ENCODE measurements at places on chromosomes 7 and 10.

DNA sequence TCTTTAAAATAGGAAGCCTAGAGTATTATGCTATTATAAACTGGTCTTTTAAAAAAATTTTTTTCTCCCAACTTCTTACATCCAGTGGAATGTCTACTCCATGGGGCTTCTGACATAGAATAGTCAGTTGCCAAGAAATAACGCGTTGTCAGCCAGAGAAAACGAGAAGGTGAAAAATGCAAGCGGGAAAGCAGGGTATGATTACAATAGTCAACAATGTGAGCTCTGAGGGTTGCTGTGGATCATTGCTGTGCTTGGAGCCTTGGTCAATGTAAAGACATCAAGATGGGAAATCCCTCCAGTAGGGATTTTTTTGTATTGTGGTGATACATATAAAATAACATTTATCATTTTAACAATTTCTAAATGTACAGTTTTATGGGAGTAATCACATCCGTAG lies 27.6 kb upstream of the PLPP4 start:
- no peak for DNase-seq

DNA sequence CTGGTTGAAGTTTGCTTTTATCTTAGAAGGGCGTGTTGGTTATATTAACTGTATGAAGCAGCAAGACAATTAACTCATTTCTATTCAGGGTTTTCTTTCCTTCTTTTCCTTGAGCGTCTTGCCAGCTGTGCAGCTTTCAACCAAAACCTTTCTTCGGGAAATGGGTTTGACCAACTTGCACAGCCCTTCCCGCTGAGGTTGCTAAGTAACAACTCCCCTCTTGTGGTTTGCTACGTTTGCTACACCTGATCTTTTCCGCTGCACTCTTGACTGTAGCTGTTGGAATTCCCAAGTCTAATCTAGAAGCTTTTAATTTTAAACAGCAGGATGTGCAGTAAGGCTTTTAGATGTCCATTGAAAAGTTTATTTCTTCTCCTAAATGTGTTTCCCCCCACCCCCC lies 116.9 kb downstream of the CDCA7L start:
- peak; percentile 0 for DNase-seq

- DNase-seq: no peak
Observed at GRCh38 chr10:72044417-72045041, 43.8 kb downstream of the SPOCK2 start.

DNA sequence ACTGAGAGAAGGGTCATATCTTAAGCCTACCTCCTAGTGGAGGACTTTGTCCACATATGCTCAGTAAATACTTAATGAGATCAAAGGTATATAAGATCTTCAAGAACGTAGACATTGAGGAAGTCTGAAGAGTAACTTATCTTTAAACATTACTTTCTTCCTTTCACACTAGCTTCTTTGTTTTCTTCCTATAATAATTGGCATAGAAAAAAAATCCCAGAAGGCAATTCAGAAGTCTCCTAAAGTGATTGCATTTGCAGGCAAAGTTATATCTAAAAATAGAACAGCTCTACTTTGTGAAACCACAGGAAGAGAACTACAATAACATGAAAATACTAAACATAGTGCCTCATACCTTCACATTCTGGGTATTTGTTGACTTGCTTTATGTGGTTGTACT lies 150.4 kb downstream of the PPP1R3A start:
- no peak for DNase-seq

- no peak for DNase-seq
Observed at GRCh38 chr10:108653531-108653930, 1269.8 kb downstream of the XPNPEP1 start.

- no peak for DNase-seq
Observed at GRCh38 chr7:65448816-65449504, 75.3 kb downstream of the ZNF92 start.

GRCh38 chr10:16995867-16996529 lies 133.6 kb downstream of the CUBN start:
- DNase-seq: no peak

- DNase-seq: no peak
Observed at GRCh38 chr7:69736126-69736810, 138.0 kb downstream of the AUTS2 start.

GRCh38 chr7:98993024-98993897 lies 114.9 kb downstream of the TRRAP start:
- no peak for DNase-seq

DNA sequence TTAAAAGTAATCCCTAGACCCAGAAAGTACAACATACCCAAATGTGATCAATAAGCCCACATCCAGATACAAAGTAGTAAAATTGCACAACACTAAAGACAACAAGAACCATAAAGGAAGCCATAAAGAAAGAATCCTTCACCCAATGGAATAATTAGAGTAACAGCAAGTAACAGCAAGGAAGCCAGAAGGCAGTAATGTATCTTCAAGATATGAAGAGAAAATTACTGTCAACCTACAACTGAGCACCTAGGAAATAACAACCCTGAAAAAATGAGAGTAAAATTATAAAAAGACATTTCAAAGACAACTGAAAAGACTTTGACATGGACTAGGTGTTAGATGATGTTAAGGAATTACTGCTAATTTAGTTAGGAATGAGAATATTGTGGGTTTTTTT lies 60.5 kb downstream of the CNOT4 start:
- DNase-seq: no peak

DNA sequence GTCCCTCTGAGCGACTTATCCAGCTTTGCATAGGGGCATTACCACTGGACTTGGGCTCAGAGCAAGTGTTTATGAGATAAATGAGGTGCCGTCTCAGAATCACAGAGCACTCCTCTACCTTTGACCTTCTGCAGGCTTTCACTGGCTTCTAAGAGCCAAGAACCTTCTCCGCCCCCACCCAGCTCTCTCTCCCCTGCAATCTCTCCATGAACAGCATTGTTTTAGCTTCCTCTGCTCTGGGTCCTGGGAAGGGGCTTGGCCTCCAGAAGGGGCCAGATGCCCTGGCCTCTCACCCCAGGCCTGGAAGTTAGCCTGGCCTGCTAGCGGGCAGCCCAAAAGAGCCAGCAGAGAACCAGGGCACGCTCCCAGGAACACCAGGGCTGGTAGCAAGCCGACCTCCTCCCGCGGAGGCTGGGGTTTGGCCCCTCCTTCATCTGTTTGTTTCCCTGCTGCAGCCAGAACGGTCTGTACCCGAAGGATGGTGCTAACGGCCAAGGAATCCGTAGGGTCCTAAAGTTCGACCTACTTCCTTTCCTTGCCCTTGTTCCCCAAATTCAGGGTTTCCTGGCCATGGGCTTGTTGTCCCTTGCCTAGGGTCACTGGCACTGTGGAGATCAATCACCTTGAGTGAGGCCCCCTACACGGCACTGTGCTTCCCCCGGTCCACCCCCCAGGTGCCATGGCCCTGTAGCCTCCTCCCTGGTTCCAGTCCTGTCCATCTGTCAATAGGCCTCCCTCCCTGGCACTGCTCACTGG lies 18.7 kb upstream of the DDIT4 start:
- peak; percentile 41 for DNase-seq

DNA sequence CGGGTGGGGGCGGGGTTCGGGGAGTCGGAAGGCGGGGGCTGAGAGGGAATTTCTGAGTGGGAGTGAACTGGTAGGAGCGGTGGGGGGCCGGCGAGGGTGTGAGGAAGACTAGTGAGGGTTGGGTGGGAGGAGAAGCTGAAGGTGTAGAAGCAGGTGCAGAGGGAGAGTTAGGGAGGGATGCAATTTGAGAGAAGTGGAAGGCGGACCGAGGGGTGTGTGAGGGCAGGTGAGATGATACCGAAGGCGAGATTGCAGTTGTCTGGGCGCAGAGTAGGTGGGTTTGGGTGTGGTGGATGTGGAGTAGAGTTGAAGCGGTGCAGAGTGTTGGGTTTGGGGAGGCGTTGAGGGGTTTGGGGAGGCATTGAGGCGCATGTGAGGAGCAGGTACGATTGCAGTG lies 643 bp downstream of the KAT6B start:
- no peak for DNase-seq

DNA sequence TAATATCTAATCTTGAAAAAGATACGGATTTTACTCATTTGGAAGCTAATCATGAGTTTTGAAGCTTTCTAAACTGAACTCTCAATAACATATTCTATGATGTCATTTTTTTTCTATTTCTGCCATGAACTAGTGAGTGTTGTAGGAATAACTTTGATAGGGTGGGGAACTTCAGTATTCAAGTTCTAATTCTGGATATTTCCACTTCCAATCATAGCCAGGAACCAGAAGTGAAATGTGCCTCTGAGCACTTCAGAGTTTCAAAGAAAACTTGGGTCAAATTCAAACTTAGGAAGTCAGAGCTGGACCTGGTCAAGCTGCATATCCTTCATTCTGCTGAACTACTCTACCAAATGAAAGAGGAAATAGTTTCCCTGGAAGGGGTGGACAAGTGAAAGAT lies 847 bp downstream of the AGMO start:
- no peak for DNase-seq

- DNase-seq: peak; percentile 100
Observed at GRCh38 chr7:112449902-112450806, at the start of gene IFRD1. TSS of gene IFRD1 (plus strand) at chr7:112450460. CDS start at chr7:112450689, 229 bp downstream.

GRCh38 chr10:110337906-110338305 lies 33.2 kb upstream of the SMNDC1 start:
- no peak for DNase-seq

- DNase-seq: no peak
Observed at GRCh38 chr10:76937181-76937600, 700.4 kb downstream of the KCNMA1 start.

DNA sequence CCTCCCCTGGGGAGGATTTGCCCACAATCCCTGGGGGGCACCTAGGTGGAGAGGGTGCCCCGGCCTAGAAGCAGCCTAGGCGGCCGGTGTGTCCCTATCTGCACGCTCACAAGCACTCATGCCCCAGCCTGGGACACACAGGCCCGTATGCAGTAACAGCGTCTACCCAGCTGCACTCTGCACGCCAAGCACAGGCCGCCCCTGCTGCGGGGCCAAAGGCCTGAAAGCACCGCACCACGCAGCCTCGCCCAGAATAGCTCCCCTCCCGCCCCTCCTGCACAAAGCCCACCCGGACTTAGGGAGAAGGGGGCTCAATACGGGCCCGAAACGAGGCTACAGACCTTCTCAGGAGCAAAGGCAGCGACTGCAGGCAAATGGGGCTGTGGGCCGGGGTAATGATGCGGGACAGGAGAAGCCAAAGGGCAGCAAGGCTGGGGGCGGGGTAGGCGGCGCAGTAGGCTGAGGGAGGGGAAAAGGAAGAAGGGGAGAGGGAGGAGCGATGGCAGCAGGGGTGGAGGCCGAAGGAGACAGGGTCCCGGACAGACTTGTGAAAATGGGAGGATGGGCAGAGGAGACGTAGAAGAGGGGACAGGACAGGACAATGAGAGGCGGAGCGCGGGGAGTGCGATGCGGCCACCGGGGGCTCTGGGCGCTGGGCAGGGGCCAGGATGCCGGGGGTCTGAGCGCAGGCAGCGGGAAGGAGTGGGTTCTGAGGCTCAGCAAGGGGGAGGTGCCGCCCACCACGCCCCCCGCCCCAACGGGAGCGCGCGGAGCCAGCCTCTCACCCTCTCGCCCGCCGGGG lies 544 bp downstream of the GPRIN2 start:
- DNase-seq: no peak

DNA sequence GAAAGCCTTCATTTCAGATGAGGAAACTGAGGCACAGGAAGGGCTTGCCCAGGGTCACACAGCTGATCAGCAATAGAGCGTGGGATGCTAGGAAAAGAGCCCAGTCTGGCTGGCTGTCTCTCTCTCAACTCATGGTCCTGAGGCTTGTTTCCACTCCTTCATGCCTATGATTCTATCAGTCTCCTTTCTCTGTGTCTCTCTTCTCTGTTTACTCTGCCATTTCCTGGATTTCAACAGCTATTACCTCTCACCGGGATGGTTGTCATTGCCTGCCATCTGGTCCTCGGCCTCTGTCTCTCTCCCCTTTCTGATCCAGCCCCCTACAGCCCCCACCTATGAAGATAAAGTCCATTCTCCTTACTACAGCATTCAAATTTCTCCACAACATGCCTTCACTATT lies 93.3 kb upstream of the AGBL3 start:
- DNase-seq: peak; percentile 55

GRCh38 chr10:79116801-79117723 lies 48.3 kb downstream of the ZMIZ1 start:
- DNase-seq: no peak

DNA sequence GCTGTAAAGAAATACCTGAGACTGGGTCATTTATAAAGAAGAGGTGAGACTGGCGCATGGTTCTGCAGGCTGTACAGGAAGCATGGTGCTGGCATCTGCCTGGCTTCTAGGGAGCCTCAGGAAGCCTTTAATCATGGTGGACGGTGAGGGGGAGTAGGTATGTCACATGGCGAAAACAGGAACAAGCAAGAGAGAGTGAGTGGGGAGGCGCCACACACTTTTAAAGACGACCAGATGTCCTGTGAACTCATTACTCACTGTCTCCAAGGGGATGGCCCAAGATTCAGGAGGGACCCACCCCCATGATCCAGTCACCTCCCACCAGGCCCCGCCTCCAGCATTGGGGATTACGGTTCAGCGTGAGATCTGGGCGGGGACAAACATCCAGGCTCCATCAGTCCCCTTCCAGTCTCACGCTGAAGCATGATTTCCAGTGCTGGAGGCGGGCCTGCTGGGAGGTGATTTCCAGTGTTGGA lies 3.2 kb downstream of the ZNF316 start:
- no peak for DNase-seq

DNA sequence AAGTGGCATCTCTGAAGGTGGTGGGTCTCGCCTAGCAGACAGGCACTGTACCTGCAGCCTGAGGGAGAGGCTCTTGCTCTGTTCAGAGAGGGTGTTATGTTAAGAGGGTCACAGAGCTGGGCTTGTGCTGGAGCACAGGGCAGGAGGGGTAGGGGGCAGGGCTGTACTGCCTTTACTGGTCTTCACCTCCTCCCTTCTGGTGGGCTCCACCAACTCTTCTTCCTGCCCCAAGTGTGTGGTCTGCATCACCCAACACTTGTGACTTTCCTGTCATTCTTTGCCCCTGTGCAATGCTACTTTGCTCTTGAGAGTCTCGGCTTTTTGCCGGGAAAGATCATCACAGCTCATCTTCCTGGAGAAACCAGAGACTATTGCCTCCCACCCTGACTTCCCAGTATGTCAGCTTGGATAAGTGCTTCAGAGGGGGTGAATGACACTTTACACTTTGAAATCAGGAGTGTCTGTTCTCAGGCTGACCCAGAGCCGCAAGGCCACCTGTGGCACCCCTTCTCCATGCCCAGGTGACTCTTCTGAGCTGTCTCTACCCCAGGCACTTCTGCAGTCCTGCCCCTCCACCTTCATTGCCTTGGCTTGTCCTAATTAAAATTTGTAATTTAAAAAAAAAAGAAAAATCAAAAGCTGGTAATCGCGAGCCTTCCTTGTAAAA lies 38.4 kb upstream of the IKZF1 start:
- DNase-seq: no peak

DNA sequence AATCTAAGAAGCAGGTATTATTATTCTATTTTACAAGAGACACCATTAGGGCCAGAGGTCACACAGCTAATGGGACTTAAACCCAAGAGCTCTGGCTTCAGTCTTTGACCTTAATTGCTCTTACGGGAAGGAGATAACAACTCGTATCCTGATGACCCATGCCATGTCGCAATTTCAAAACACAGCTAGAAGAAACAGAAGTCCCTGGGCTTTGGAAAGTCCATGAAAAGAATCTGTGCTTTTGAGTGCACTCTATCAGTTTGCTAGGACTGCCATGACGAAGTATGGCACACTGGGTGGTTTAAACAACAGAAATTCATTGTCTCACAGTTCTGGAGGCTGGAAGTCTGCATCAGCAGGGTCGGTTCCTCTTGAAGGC lies 247.8 kb upstream of the AOAH start:
- DNase-seq: no peak

Measured in NCI-H2081 (cell line).